ENCODE measurements at places on chromosomes 5 and 9. TPM values are rescaled to one million over a fixed set of nuclear protein-coding genes. Genes with fewer than 3 reads are reported as not detected.

GRCh38 chr5:142182840-142183239 lies 74.3 kb downstream of the NDFIP1 start:
- DNase-seq = no peak

DNA sequence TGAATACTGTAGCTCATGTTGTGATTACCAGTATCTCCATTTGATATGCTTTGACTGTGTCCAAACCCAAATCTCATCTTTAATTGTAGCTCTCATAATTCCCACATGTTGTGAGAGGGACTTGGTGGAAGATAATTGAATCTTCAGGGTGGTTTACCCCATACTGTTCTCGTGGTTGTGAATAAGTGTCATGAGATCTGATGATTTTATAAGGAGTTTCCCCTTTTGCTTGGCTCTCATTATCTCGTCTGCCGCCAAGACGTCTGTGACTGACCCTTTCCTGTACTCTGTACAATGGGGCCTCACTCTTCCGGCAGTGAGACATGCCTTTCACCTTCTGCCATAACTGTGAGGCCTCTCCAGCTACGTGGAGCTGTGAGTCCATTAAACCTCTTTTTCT lies 59.3 kb downstream of the TRIO start:
- DNase-seq = peak; percentile 62

The SLC23A1 gene
- total RNA-seq = 0.06 TPM

The GGTA1 gene
- total RNA-seq = not detected

The SETX gene
- total RNA-seq = 8.5 TPM

The PITX1 gene
- total RNA-seq = 4.6 TPM
